ENCODE measurements at places on chromosomes 7 and 10.

DNA sequence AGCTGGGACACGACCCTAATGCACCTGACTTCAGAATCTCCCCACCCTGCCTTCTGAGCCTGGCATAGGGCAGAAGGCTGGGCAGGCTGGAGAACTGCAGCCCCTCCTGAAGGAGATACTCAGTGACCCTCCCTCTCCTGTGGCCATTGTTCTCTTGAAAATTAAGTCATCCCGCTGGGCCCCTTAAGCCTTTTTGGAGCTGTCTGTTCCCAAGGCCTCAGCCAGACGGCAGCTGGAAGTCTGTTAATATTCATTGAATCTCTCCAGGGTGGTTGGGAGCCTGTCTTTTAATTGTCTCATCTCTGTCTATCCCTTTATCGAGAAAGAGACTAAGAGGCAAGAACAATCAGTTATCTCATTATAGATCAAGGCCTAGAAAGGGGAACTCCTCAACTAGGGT lies 118.1 kb upstream of the PCBD1 start:
- no peak for DNase-seq

- DNase-seq, result peak; percentile 41
Observed at GRCh38 chr10:95336702-95337101, 45.9 kb upstream of the PDLIM1 start.

DNA sequence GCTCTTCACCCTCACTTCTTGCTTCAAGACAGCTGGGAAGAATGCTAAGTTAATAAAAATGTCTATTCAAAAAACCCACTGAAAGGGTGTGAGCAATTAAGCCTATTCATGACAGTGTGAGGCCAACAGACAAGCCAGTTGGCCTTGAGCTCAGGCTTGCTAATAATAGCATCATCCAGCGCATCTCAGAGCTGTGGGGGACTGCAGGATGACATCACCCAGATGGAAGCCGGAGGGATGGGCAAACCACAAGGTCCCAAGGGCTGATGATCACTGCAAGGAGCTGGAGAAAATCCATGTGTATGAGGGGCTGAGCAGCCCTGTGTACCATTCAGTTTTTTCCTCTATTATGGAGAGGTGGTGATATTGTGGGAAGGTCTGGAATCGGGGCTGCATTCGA lies 770.4 kb downstream of the TNS3 start:
- peak; percentile 83 for DNase-seq

- DNase-seq, result no peak
Observed at GRCh38 chr10:60282771-60283353, 106.8 kb downstream of the ANK3 start.

DNA sequence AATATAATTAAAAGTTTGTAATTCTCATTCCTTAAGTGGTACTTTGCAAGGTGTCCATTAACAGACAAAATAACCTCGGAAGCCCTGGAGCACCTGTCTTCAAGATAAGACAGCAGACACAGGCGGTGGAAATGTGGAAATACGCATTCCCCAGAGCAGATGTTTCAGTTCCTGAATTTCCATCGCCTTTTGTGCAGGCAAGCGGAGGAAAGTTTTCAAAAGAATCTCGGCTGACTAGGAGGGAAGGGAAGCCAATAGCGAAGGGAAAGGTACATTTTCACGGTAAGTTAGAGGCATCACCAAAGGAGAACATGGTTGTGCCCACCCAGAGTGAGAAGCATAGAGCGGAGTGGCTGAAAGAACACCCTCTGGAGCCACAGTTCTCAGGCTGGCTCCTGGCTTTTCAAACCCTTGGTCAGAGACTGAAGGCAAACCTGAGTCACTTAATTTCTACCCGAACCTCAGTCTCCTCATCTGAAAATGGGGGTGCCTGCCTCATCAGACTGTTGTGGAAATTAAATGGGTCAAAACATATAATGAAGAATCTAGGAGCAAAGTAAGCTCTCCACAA lies 13.6 kb downstream of the CPA1 start:
- DNase-seq, result no peak

- DNase-seq, result no peak
Observed at GRCh38 chr10:126027692-126028091, 131.3 kb downstream of the FANK1 start.

DNA sequence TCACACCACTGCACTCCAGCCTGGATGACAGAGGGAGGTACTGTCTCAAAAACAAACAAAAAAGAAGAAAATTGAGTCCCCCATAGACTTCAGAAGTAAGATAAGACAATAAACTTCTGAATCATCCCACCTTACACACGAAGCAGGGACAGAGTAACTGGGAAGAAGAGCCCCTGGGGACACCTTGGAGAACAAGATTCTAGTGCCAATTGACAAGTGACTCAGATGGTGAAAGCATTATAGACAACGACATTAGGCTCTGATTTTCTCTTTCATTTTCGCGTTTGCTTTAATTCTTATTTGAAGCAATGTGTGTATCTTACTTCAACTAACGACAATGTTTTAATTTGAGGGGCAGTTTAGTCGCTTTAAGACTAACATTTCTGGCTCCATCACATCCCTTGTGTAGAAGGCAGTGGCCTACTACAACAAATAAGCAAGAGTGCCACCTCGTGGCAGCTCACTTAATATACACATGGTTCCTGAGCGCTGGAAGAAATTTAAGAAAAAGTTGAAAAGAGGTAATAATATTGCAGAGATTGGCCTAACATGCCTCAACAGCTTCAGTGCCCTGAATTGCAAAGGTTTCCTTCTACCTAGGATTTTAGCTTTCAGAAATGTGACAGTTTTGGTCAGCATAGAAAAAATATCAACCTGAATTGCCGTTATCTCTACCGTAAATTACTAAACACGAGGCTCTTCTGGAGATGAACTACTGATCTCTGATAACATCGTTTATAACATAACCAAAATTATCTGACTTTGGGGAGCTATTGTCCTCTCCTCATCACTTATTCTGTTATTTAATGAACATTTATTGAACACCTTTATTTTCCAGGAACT lies 36.7 kb downstream of the ASNS start:
- peak; percentile 69 for DNase-seq
